ENCODE measurements at places on chromosomes 7 and 10.

DNA sequence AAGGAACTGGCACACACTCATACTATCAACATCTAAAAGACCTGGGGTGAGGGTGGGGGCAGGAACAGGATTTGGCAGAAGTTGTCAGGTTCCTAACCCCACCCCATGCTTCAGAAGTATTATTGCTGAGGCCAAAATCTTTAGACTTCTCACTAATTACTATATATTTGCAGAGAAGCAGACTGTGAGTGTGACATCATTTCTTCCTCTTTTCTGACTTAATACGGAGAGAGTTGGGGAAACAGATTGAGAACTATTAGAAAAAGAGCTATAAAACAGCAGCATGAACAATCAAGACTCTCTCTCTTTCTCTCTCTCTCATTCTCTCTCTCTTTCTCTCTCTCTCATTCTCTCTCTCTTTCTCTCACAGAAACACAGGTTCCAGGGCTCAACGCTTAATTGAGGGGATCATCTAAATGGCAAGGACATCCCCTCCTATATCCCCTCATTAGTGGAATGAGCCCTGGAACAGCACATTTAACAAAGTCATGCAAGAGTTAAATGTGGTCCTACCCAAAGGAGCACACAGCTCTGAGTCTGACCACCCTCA lies 94.8 kb downstream of the KCNMA1 start:
- DNase-seq: no peak

- no peak for DNase-seq
These were observed 133.7 kb downstream of the SLC25A13 start for GRCh38 chr7:96188174-96188581.

DNA sequence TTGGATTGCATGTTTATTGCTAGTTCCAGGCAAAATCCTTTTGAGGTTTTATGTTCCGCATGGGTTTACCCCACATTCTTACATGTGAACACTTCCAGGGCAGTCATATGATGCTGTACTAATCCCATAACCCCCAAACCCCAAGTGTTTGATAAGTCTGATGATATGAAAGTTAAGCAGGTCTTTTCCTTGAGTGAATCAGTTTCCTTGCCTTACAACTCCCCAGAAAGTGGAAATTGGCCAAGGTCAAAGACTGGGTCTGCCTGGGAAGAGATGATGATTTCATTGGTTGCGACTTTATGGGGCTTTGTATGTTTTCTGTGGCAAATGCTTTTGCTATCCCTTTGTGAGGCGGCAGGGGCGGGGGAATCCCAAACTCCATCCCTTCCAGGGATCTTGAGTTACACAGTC lies 24.7 kb downstream of the AFAP1L2 start:
- DNase-seq: no peak

DNA sequence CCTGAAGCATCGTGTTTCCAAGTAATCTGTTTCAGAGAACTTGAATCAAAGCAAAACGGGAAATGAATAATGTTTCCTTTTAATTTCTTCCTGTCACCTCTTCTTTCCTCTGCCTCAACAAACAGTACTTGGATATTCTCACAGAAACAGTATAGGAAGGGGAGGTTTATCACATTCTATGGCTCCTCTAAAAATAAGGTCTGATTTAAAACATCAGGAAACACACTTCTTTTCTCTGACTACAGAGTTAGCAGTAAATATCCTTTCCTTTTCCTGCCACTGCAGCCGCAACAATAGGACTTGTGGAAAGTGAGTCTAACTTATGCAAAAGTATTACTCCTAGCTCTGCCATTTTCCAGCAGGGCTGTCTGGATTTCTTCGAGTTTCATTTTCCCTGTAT lies 62.3 kb downstream of the CH25H start:
- no peak for DNase-seq

DNA sequence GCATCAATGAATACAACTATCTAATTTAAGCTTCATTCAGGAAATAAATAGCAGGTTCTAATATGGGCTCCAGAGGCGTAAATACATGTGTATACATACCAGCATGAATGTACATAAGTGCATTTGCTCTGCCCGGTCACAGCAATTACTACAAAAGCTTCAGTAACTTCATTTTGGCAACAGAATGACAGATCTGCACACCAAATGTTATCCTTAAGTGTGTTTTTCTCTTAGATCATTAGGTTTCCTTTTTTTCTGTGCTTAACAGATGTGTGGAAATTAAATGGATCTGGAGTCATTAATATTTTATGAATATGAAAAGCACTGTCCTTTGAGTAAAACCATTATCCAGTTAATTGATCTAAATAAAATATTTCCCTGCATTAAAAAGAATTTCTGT lies 159.0 kb upstream of the MEOX2 start:
- no peak for DNase-seq

DNA sequence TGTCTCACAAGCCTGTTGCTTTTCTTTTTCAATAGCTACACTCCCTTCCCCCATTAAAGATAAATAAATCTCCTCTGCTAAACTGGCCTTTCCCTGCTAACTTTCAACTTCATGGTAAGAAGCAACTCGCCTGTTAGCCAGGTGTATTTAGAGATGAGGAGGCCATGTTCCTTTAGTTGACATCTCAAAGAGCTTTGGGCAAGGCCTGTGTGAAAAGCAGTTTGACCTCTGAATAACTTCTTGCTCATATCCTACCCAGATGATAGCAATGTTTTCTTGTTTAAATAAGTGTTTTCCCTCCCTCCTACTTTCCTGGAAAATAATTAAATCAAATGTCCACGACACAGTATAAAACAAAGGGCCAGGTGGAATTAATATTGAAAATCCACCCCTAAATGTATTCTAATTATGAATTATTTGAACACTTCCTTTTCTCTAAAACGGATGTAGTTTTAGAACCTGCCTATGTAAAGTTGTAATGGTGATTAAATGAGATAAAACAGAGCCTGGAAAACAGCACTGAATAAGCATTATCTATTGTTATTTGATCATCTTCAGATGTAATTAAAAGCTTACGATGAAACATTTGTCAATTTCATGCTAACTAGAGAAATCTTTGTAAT lies 78.5 kb downstream of the HGF start:
- no peak for DNase-seq

- DNase-seq: no peak
These were observed 12.8 kb upstream of the GPR15LG start for GRCh38 chr10:84160663-84161362.

DNA sequence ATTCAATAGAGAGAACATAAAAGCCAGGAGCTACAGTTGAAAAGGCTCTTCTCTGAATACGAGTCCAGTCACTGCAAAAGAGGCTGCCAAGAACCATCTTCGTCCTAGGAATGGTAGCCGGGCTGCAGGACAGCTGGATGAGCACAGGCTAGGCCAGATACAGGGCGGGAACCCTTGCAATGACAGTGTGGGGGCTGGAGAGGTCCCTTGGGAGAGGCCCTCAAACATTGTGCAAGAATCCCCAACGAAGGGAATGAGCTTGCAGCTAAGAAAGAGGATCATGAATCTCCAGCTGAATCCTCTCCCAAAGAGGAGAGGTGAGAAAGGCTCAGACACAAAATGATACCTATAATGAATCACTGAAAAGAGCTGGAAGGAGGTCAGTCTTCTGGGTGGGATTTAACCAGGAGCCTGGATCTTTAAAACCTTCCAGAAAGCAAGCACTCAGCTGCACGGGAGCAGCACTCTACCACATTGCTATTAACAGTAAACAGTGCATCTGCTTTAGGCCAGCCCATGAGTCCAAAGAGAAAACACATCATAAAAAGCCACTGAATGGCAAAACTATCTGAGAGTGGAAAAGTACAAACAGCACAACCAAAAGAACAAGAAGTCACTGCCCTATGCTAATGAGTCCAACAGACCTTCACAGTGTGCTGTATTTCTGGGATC lies 287.9 kb downstream of the TNS3 start:
- DNase-seq: peak; percentile 40

GRCh38 chr7:25720427-25720826 lies 431.6 kb upstream of the NFE2L3 start:
- no peak for DNase-seq

DNA sequence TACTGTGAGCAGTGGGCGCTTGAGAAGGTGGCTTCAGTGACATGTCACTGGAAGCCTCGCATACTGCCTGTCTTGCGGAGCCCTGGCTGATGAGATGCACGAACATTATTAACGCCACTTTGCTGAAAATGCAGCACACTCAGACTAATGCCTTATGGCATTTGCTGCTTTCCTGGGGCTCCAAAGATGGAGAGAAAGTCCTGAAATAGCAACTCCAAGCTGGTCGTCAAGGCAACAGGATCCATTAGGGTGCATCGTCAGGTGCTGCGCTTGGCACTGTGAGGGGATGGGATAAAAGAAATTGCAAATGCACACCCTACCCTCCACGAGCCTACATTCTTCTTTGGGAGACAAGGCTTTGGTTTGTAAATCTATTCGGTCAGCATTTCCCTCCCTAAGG lies 592.5 kb downstream of the TYW1 start:
- no peak for DNase-seq

DNA sequence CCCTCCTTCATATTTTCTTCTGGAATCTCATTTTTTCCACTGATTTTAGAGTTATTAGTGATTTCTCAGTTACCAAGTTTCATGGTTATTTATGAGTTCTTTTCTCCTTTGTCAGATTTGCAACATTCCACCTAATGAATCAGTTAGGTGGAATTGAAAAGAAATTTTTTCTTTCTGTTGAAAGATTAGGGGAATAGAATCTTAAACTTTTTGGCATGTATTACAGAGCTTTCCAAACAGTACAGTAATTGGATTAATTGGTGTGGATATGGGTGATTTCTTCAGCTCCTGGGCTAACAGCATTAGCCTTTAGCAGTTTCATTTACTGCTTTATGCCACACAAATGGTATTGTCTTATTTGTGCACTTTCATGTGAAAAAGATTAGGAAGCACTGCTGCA lies 17.0 kb downstream of the STAM start:
- no peak for DNase-seq

DNA sequence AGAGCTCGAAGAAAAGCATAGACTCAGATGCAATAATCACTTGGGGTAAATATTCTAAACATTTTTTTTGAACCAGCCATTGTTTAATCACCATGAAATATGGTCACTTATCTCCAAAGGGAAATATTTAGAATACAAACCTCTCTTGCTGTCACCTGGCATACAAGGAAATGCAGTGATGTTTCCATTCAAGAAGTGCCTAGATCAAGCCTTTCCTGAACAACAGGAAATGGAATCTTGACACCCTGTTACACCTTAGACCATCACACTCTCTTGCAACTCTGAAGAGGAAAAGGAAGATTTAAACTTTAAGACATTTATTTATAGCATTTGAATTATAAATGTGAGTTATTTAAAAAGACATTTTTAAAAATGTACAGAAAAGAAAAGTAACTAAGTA lies 263.0 kb upstream of the BMPER start:
- no peak for DNase-seq

DNA sequence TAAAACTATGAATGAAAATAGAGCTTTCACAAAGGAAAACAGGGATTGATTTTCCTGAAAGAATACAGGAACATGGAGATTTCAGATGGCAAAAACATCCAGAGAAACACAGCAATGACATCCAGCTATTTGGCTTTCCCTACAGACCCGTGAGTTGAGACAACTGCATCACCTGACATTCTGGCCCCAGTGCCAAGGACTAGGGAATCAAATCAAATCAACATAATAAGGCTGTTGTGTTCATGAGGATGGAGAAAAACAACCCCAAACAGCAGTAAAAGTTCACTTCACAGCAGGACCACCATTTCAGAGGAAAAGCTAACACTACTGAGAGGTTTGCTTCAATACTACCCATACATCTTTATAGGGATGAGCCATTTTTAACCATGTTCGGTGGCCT lies 25.5 kb downstream of the ETV1 start:
- DNase-seq: no peak

DNA sequence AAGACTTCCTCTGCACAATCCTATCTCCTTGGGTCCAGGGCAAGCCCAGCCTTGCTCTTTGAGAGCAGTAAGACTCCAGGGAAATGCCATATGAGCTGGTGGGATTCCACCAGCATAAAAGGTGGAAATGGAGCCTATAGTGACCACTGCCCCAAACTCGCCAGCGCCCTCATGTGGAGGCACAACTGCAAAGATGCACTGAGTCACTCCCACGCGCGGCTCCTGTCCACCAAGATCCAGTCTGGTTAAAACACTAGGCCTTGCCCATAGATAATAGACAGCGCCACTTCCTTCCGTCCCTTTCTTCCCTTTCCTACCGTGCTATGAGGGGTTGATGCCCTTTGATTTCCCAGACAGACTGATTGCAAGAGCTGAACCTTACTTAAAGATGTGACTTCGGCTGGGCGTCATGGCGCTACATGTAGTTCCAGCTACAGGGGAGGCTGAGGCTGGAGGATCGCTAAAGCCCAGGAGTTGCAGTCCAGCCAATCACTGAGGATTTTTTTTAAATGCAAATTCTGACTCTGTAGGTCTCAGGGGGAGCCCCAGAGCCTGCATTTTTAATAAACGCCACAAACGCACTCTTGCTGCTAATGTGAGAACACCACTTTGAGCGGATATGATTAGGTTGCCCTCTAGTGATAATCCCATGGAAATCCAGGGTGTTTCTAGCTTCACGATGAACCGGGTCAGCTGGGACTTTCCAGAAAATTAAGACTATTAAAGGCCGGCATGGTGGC lies 136.5 kb downstream of the EPC1 start:
- no peak for DNase-seq

Data from right cardiac atrium (tissue), 5 donors.